ENCODE measurements at places on chromosomes 5 and 9.

DNA sequence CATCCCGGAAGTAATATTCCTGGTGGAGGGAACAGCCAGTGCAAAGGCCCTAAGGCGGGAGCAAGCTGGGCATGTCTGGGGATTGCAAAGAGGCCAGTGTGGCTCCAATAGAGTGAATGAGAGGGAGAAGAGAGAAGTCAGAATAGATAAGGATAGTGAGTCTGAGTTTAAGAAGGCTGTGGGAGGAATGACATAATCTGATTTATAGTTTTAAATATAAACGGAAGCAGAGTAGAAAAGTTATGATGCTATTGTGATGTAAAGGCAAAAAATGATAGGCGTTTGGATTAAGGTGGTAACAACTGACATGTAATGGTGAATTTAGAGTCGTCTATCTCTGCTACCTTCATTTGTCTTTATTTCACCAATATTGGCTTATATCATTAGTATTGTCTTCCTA is 351.0 kb downstream of the ARRDC3 start:
- no peak overlapping the region for H3K4me3 ChIP-seq
- H3K36me3 ChIP-seq = no peaks in the 10 kb centered on the region

DNA sequence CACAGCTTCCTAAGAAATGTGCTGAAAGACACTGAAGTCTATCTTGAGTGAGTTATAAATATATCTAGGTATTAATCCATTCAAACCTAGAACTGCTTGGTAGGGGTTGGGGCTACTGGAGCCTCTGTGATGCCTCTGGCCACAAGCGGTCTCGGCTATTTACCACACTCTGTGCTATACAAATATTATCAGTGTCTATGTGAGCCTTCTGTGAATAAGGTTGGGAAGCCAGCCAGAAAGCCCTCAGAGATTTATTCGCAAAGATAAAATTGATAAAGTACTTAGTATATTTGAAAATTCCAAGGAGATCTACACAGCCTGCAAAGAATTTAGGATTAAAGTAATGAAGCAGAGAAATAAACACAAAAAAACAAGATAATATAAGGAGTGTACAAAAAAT is 41.4 kb downstream of the LIFR start:
- no peak overlapping the region for H3K4me3 ChIP-seq
- no peaks in the 10 kb centered on the region for H3K4me1 ChIP-seq
- no peak for DNase-seq
- H3K36me3 ChIP-seq = no peaks in the 10 kb centered on the region
- no peaks in the 10 kb centered on the region for H3K27me3 ChIP-seq

DNA sequence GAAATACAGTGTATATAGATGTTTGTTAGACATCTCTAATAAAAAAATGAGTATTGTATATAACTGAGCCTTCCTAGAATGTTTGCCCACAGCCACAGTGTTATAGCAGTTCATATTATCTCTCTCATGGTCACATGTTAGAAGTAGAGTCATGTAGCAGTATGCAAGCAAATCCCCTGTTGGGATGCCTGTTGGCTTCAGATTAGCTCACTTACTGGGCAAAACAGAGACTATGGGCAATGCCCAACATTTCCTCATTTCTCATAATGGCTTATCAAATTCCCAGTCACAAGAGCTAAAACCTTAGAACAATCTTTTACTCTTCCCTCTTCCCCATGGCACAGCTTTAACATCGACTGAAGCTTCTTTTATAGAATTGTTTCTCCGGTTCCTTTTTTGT is 27.0 kb upstream of the PDCD1LG2 start:
- no peaks in the 10 kb centered on the region for H3K36me3 ChIP-seq
- no peaks in the 10 kb centered on the region for H3K27me3 ChIP-seq
- no peak overlapping the region for H3K4me3 ChIP-seq
- no peaks in the 10 kb centered on the region for H3K4me1 ChIP-seq
- no peak overlapping the region for H3K27ac ChIP-seq
- no peak for DNase-seq

DNA sequence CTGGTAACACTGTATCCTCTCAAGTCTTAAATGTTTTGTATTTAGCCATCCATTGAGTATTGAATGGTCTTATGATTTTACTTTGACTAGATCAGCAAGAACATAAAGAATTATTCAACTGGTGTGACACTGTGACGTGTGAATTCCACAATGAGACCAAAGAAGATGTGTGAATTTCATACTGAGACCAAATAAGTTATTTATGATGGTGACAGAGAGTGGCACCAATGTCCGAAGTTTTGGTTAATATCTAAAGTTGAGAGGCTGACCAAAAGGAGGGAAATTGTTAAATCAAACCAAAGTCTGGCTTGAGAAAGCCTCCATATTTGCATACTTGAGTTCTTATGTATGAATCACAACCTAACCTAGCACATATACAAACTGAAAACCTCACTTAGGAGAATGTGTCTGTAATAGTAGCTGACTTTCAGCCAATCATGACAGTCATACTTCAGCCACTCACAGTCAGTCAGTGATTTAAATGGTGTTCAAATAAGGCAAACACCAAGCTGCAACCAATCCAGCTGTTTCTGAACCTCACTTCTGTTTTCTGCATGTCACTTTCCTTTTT is 31.5 kb upstream of the FAM170A start:
- H3K4me3 ChIP-seq = no peak overlapping the region
- DNase-seq = no peak
- no peaks in the 10 kb centered on the region for H3K36me3 ChIP-seq
- no peaks in the 10 kb centered on the region for H3K4me1 ChIP-seq
- H3K27ac ChIP-seq = no peak overlapping the region
- H3K27me3 ChIP-seq = no peaks in the 10 kb centered on the region

DNA sequence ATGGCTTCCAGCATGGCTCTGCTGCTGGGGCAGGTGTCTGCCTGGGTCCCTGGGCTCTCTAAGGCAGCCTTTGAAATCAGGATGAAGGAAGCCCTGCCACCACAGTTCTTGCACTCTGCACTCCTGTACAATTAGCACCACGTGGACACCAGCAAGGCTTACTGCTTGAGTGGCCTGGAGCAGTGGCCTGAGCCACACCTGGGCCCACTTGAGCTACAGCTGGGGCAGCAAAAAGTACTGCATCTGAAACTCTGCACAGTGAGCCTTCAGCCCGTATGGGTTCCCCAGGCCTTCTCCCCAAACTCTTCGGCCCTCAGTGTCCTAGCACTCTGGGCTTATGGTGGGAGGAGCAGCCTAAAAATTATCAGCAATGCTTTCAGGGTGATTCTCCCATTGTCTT is 8.0 kb upstream of the INIP start:
- no peak overlapping the region for H3K4me3 ChIP-seq
- no peak overlapping the region for H3K27ac ChIP-seq
- H3K27me3 ChIP-seq = no peaks in the 10 kb centered on the region
- no peak for DNase-seq
- no peaks in the 10 kb centered on the region for H3K4me1 ChIP-seq

DNA sequence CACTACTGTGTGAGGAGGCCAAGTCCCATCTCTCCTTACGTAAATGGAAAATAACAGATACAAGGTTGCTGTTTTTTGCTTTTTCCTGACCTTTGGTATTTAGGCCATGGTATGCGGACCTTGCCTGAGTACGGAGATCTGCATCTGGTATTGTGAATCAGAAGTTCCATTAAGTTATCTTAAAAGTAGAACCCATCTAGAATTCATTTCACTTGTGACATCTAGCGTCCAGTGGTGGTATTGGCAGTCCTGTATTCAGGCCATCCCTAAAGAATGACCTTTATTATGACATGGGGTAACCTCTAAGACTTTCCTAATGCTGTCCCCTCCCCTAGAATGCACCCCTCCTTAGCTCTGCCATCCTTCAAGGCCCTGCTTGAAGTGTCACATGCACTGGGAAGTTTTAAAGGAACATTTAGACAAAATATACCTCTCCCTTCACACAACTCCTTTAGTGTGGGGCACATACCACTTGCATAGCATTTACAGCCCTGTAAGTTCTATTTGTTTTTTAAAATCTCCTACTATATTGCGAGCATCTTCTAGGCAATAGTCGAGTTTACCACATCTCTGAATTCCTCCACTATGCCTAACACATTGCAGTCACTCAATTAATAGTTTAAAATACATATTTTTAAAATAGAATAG is 1.9 kb upstream of the SPDL1 start:
- no peak overlapping the region for H3K4me3 ChIP-seq
- H3K36me3 ChIP-seq = no peaks in the 10 kb centered on the region
- H3K27me3 ChIP-seq = peaks cover 6% of the 10 kb centered on the region
- peak; percentile 76 for DNase-seq
- no peaks in the 10 kb centered on the region for H3K4me1 ChIP-seq

GRCh38 chr9:38010918-38011704 is 57.9 kb downstream of the SHB start:
- no peaks in the 10 kb centered on the region for H3K27me3 ChIP-seq
- DNase-seq = no peak
- peak overlapping the region; percentile 9 for H3K27ac ChIP-seq
- peaks cover 68% of the 10 kb centered on the region for H3K4me1 ChIP-seq
